Stimulated activated CD8-positive, alpha-beta memory T cell treated with anti-CD3 and anti-CD28 coated beads, Interleukin-4, amount 100 ng/mL, for 48 hours (primary cell): ENCODE measurements at places on chromosomes 7 and 10.
A peak's percentile ranks its signal among the peaks of the same experiment; 100 is the strongest.

DNA sequence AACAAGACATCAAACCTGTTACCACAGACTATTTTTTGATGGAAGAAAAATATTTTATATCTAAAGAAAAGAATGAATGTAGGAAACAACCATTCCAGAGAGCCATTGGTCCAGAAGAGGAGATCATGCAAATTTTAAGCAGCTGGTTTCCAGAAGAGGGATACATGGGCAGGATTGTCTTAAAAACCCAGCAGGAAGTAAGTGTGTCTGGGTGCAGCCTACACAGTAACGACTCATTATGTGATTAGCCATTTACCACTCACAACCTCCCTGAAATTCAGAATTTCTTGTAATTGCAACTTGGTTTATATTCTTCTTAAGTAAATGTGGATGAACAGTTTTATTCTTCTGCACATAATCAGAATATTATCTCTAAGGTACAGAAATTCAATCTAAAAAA is 46.2 kb downstream of the NOC3L start:
- DNase-seq, result no peak

GRCh38 chr7:71851776-71852498 is 560.2 kb downstream of the CALN1 start:
- no peak for DNase-seq

DNA sequence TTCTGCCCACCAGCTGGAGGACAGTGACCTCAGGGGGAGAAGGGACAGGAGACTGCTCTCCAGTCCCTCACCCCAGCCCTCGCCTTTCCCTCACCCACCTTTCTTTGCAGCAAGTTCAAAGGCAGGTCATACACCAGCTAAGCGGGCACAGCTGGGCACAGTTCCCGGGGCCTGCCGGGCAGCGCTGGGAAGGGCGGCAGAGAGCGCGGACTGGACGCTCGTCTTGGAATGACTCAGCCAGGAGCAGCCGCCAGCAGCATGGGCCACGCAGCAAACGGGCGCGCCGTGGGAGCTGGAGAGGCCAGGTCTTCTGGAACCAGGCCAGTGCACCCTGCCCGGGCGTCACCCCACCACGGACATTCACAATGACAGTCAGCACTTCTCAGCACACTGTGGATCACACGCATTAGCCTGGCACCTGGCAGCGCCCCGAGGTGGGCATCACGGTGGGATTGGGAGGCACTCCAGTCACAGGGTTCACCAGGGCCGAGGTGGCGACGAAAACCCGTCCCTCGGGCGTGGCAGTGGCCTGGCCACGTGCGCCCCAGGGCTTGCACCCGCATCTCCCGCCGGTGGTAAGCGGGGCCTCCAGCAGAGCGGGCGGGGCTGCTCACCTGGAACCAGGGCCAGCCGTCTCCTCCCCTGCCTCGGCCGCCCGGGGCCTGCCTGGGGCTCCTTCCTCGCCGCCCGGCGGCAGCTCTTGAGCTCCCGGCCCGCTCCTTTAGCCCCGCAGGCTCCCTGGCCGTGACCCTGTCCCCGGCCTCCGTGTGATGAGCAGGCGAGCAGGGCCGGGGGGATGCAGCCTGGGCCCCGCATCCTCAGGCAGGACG is 29.0 kb upstream of the WDFY4 start:
- no peak for DNase-seq

DNA sequence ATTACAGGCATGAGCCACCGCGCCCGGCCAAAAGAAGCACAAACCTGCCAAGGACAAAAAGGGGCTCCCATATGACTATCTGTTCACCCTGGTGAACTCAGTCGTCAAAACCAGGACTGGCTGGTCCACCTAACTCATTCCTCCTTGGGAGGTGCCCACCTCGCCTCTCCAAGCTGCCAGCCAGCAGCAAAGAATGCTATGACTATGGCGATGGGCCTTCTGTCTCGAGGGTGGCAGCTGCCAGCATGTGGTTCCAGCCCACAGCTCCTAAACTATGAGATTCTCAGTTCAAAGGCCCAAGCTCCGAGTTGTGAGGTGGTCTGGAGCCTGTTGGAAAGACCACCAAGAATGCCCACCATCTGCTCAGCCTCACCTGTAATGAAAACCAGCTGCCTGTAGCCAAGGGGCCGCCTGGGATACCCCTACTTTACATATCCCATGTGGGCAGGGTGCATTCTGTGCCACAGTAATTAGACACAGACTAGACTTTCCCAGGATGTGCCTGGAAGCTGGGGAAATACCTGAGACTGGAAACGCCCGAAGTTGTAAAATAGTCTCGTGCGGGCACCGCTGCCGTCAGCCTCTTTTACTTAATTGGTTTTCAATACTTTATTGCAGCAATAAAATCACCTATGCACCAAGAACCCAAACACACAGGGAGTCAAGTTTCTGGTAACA is 71.1 kb downstream of the ZRANB1 start:
- DNase-seq, result no peak

DNA sequence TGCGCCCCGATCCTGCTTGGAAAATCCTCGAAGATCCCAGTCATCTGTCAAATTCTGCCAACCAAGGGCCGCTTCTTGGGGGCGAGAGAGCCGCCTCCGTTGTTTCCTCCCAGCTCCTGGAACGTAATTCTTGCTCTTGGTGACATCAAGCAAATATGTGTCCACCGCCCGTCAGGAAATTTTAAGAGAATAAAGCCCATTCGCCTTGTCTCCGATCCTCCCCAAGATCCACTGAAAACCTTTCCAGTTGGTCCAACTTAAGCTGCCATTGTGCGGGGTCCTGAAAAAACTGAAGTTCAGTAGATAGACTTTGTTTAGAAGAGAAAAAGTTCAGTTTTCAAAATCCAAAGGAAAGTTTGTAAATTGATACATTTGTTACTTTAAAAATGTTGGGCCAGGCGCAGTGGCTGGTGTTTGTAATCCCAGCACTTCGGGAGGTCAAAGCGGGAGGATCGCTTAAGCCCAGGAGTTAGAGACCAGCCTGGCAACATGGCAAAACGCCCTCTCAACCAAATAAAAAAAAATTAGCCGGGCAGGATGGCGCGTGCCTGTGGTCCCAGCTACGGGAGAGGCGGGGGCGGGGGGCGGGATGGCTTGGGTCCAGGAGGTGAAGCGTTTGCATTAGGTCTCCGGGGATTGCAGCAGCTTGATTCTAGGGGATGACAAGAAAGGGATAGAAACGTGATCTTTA is 1.0 kb upstream of the ZNF800 start:
- peak; percentile 38 for DNase-seq

GRCh38 chr7:14322724-14323123 is 333.3 kb upstream of the ETV1 start:
- no peak for DNase-seq

- DNase-seq, result no peak
Measured at GRCh38 chr7:29224726-29225125, 30.2 kb downstream of the CHN2 start.

DNA sequence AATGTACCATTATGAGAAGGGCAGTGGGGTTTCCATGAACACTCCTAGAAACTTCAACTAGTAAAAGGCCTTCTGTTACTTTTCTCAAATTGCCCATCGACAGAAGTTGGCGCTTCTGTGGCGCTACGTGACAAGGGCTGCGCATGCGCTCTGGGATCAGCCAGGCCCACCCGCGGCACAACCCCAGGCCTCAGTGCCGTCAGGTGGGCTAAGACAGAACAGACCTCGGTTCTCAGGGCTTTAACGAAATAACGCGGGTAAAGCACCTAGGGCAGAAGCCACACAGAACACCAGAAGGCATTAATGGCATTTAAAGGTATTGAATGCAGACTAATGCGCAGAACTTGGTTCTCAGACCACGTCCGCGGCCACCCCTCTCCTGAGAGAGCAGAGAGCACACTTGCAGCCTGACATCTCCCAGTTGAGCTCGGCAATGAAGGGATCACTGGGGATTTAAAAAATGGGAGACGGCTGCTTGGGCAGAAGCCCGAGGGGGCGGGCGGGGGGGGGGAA is 67.6 kb upstream of the CTNNA3 start:
- peak; percentile 85 for DNase-seq

DNA sequence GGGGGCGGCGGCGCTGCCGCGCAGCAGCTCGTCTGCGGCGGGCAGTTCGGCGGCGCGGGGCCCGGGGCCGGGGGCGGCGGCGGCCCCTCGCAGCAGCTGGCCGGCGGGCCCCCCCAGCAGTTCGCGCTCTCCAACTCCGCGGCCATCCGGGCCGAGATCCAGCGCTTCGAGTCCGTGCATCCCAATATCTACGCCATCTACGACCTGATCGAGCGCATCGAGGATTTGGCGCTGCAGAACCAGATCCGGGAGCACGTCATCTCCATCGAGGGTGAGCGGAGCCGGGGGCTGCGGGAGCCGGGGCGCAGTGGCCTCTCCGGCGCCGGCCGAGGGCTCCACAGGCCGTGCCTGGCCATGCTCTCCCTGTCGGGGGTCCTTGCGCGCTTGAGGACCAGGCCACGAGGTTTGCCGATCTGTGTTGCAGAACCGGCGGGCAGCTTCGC is 548 bp downstream of the AGAP3 start:
- peak; percentile 51 for DNase-seq

GRCh38 chr7:130371046-130371445 is 9.2 kb upstream of the CPA1 start:
- no peak for DNase-seq

DNA sequence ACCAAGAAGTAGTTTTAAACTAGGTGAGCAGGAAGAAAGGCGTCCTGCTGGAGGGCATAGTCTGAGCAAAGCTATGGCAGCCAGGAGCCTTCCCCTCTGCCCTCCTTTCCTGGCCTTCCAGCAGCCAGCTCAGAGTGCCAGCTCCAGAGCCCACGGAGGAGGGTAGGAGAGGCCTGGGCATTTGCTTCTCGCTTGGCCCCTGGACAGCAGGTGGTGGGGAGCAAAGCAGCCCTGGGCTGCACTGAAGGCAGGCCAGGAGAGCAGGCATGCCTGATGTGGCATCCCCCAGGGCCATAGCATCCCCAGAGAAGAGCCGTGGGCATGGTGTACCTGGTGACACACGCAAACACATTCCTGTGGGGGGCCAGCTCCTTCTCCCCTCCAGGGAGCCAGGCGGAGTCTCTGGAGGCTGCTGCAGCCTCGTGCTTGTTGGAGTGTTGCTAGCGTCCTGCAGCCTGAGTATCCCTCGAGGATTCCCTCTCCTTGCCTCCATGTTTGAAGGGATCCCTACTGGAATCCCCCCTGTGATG is 43.9 kb downstream of the CDH23 start:
- DNase-seq, result no peak

DNA sequence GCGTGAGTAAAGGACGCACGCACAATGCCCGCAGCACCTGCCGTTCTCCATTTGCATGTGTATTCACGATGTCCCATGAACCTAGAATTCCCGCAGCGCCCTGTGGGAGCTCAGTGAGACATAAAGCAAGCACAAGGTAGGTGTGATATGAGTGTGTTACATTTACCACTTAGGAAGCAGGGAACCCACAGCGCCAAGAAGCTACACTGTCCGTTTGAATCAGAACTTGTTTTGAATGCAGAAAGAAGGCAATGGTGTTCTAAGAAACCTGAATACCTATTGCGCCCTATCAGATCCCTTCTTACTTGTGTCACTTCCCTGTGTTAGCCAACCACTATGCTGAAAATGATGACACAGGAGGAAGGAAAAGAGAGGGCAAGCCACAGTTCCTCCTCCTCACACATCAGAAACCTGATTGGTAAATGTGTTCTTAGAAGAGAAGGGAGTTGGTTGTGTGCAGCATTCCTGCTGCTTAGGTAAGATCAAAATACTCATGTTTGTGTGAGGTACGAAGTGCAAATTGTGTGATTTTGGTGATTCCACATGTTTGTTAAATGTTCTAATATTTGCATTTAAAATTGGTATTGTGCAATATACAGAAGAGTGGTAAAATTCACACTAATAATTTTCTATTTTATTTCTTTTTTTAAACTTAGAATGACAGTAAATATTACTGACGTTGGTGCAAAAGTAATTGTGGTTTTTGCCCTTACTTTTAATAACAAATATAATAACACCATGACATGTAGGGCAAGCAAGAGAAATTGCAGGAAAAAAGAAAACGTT is 185.4 kb downstream of the SEC23IP start:
- no peak for DNase-seq

GRCh38 chr10:97444212-97444611 is 1.6 kb downstream of the EXOSC1 start:
- DNase-seq, result no peak

GRCh38 chr10:60576130-60577069 is 186.7 kb upstream of the ANK3 start:
- no peak for DNase-seq

DNA sequence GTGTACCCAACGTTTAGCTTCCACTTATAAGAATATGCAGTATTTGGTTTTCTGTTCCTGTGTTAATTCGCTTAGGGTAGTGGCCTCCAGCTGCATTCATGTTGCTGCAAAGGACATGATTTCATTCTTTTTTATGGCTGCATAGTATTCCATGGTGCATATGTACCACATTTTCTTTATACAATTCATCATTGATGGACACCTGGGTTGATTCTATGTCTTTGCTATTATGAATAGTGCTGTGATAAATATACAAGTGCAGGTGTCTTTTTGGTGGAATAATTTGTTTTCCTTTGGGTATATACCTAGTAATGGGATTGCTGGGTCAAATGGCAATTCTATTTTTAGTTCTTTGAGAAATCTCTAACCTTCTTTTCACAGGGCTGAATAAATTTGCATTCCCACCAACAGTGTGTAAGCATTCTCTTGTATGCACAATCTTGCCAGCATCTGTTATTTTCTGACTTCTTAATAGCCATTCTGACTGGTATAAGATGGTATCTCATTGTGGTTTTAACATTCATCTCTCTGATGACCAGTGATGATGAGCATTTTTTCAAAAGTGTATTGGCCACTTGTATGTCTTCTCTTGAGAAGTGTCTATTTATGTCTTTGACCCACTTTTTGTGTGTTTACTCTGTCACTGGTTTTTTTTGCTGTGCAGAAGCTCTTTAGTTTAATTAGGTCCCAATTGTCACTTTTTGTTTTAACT is 72.5 kb upstream of the CC2D2B start:
- DNase-seq, result no peak

GRCh38 chr10:117801691-117802090 is 245.1 kb downstream of the RAB11FIP2 start:
- no peak for DNase-seq
